Suppressor macrophage treated with lipopolysaccharide for 1 hour (primary cell): ENCODE measurements at places on chromosomes 2 and 18.

- DNase-seq, result no peak
Measured at GRCh38 chr2:131519466-131519865, 8.2 kb upstream of the CCDC74A start.

DNA sequence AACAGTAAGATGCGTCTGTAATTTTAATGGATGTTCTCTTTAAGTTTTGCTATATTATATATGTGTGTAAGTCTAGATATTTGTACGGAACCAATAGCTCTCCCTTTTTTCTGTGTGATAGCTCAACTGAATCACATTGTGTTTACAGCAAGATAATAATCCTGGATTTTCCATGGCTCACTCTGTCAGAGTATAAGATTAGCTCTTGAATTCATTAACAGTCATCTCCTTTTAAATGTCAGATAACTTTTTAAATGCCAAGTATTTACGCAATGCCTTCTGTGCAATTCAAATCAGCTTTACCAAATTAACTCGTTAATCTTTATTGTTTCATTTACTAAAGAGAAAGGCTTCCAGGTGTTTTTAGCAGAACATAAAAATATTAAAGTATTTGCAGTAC lies 76.9 kb downstream of the KIAA2012 start:
- no peak for DNase-seq

- no peak for DNase-seq
Measured at GRCh38 chr18:41753826-41754225, 201.2 kb upstream of the PIK3C3 start.

DNA sequence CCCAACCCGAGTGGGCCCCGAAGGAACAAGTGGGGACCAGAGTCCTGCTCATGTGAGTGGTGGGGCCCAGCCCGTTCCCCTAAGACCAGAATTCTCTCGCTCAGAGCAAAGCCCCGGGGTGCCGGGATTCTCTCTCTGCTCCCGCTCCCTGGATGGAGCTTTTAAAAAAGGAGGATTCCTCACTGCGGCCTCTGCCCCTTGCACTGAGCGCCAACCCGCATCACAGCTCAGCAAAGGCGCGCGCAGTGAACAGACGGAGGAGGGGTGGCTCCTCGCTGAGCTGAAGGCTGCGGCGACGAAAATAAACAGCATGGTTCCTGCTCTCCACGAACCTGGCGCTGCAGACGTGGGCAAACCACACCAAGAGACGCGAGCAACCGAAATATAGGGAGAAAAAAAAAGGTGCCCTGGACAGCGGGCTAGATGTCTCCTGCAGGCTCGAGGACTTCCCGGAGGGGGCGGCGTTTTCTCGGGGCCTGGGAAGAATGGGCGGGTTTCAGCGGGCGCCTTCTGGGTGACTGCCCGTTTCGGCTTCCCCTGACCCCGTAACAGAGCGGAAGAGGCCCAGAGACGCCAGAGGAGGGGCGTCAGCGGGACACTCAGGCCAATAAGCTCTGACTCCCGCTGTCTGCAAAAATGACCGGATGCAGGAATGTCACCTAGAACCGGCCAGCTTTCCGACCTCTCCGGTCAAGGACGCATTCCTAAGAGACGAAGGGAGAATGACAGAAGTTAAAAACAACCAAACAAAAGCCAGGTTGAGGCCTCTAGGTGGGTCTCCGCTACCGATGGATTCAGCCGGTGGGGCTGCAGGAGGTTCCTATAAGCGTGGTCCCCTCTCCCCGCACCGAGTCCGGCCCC lies 819 bp upstream of the KLF11 start:
- peak; percentile 95 for DNase-seq

- DNase-seq, result no peak
Measured at GRCh38 chr18:64201781-64202180, 52.9 kb upstream of the LINC00305 start.

DNA sequence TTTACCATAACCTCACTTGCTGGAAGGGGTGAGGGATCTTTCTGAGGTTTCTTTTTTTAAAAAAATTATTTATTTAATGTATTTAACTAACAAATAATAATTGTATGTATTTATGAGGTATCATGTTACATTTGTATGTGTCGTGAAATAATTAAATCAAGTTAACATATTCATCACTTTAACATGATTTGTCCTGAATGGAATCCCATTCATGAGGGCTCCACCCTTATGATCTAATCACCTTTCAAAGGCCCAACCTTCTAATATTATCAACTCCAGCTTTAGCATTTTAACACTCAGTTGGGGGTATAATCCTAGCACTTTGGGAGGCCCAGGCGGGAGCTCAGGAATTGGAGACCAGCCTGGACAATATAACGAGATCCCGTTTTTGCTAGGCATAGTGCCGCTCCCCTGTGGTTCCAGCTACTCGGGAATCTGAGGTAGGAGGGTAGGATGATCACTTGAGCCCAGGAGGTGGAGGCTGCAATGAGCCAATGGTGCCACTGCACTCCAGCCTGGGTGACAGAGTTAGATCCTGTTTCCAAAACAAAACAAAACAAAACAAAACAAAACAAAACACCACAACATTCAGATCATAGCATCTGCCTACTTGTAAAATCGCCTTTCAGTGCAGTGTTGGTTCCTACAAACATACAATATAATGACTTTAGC lies 1.1 kb upstream of the TAF4B start:
- DNase-seq, result no peak

GRCh38 chr2:54409752-54410151 lies 46.4 kb upstream of the SPTBN1 start:
- DNase-seq, result no peak

GRCh38 chr2:183149489-183149888 lies 25.2 kb downstream of the NUP35 start:
- DNase-seq, result no peak

- peak; percentile 66 for DNase-seq
Measured at GRCh38 chr18:6294148-6294784, 120.4 kb downstream of the L3MBTL4 start.

DNA sequence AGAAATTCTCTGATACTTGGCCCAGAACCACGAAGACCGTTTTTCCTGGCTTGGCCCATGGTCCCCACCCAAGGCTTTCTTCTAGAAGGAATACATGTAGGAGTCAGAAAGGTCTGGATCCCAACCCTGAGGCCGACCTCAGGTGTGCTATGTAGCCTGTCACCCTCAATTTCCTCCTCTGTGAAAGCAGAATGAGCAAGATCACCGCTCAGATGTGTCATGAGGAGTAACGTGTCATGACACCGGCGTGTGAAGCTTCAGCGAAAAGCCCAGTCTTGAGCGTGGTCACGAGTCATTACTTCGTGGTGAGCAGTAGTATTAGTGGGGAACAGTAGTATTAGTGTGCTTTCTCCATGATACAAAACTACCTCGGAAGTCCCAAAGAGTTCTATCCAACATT lies 103.4 kb downstream of the ALPK2 start:
- peak; percentile 80 for DNase-seq

DNA sequence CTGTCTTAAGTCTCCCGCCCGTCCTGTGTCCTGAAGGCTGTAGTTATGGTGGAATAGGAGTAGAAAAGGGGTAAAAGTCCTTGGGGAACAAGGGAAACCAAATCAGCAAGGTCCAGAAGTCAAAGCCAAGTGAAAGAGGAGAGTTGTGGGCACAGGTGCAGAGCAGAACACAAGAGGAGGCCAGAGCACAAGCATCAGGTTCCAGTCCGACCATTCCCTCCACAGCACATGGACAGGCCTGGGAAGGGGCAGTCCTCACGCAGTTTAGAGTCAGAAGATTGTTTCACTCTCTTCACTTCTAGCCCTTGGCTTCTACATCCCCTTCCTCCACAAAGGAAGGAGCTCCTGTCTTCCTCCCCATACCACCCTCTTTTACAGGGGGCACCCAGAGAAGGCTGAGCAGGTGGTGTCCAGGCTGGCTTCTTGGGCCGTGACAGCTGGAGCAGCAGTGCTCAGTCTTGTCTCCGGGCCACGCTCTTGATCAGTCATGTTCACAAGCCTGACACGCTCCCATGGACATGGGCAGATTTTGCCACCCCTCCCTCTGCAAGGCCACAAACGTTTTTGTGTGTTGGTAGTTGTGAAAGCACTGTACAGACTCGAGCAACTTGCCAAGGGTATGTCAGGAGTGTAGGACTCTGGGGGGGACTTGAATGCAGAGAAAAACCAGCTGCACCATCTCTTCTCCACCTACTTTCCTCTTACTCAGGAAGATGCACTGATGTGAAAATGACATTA lies 138.5 kb upstream of the DAPL1 start:
- no peak for DNase-seq

DNA sequence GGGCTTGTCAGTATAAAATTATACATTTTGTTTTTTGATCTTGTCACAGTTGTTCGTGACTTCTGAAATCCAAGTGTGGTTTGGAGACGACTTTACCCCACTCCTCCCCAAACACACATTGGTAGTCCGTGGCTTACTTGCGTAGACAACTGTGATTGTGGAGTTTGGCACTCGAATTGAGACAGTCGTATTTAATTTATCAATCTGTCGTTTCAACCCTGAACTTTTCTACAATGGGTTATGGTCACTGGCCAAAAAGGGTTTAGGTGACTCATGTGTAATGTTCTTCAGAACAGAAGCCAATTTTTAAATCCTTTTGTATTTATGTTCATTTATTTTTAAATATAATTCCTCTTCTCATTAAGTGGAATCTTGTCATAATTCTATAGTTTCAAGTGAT lies 129.9 kb downstream of the SPTBN1 start:
- no peak for DNase-seq

DNA sequence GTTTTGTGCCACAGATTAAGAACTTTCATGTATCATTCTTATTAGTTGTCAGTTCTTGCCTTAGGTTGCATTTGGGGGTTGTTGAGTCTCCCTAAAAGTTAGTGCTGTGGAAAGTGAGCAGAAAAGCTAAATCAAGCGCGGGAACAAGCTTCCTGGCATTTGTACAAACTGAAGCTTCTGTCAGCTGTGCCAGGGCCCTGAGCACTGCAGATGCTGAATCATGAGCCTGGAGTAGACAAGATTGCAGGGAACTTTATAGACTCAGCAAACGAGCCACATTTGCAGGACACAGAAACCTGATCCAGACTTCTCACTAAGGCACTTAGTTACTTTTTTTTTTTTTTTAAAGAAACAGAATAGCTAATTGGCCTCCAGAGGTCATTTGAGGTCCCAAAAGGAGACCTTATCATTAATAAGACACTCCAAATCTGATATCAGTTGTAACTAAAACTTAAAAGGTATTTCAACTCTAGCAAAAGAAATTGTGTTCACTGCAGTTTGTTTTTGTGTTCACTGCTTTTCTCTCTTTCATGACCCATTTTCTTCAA lies 88.7 kb downstream of the ADAM23 start:
- DNase-seq, result no peak

DNA sequence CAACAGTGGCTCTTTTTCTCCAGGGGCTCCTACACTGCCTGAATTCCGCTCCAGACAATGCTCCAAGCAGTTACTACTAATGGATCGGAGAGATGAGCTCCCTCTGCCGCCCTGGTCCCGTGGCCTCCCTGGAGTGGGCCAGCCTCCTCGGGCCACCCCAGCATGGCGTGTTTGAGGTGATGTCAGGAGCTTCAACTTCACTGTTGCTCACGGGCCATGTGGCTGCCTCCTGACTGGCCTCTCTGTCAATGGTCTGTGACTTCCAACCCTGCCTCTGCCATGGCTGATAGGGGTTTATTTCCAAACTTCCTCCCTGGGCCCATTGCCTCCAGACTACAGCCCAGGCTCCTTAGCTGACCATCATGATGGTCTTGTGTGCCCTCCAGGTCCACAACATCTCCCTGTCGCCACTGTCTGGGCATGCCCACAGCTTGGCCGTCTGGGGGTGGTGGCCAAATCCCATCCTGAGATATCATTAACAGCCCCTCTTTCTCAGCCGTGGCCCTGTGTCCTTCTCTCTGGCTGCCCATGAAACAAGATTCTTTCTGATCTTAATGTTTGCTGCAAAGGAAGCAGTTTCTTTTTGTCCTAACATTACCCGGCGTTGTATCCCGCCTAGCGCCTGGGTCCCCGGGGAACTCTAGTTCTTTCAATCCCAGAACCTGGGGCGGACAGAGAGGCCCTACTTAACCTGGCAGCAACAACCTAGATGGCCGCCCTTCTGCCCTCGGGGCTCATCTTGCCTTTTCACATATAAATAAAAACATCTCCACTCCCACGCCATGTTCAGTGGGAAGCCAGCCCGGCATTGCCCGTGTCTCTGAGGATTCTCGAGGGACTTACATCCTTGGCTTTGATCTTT lies 38.1 kb downstream of the ATOH8 start:
- no peak for DNase-seq

DNA sequence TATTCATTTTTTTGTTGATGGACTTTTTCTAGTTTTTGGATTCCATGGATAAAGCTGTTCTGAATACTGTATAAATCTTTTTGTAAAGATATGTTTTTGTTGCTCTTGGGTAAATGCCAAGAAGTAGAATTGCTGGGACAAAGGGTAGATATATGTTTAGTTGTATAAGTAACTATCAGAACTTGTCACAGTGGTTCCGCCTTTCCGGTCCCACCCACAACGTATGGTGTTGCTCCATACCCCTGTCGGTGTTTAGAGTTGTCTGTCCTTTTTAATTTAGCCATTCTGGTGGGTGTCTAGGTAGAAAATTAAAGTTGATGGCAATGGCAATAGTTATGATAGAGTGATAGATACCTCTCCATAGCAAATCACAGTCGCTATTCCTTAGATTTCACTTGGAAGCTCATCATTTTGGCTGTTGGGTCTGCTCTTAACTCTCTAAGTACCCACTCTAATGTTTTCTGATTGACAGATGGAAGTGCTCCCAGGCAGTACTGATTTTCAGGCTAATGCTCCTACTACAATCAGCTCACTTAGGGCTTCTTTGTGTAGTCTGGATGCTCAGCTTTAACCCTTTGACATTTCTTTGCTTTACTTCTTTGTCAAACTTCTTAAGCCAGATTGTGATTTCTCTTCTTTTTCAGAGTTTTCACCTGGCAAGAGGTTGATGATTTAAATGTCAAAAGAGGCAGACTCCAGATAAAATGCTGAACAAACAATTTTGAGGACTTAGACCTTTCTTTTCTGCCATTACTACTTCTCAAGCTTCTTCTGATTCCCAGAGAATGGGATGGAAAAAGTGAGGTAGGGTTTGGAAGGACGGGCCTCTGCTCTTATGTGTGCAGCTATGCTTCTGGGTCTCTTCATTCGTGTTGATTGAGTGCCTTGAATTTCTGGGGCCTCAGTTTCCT lies 156.4 kb downstream of the AQP4 start:
- peak; percentile 55 for DNase-seq

DNA sequence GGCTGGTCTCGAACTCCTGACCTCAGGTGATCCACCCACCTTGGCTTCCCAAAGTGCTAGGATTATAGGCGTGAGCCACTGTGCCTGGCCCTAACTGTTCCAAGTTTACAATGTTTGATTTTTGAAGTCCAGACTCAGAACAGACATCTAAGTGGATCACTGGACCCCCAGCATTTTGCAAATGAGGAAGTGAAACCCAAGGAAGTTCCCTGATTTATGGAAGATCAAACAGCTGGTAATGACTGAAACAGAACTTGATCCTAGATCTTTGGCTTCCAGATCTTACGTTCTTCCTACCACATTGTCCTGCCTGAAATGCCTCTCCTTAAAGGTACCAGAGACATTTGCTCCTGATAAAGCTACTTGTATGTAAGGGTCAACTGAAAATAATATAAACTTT lies 58.3 kb upstream of the NCOA1 start:
- DNase-seq, result peak; percentile 61

DNA sequence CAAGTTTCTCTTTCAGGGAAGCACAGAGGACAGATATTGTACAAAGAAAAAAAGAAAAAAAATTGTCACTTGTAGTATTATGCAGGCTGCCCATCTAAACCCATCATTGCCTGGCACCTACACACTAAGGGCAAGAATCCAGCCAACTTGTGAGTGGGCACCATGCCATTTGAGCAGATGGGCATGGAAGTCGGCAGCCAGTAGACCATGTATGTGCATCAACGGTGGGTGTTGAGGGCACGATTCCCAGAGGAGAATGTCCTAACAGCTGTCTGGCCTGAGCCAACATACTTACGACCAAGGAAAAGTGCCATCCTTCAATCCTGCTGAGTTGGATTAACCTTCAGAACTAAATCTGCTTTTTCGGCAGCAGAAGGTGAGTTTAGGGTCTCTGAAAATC lies 63.9 kb downstream of the ARHGAP15 start:
- DNase-seq, result no peak
